ENCODE measurements at places on chromosomes 5 and 9.
A peak's percentile ranks its signal among the peaks of the same experiment; 100 is the strongest.

GRCh38 chr9:133449760-133450159 is 10.0 kb upstream of the CACFD1 start:
- DNase-seq: no peak

- DNase-seq: peak; percentile 77
Measured at GRCh38 chr5:111735583-111736270, 21.3 kb downstream of the NREP start.

DNA sequence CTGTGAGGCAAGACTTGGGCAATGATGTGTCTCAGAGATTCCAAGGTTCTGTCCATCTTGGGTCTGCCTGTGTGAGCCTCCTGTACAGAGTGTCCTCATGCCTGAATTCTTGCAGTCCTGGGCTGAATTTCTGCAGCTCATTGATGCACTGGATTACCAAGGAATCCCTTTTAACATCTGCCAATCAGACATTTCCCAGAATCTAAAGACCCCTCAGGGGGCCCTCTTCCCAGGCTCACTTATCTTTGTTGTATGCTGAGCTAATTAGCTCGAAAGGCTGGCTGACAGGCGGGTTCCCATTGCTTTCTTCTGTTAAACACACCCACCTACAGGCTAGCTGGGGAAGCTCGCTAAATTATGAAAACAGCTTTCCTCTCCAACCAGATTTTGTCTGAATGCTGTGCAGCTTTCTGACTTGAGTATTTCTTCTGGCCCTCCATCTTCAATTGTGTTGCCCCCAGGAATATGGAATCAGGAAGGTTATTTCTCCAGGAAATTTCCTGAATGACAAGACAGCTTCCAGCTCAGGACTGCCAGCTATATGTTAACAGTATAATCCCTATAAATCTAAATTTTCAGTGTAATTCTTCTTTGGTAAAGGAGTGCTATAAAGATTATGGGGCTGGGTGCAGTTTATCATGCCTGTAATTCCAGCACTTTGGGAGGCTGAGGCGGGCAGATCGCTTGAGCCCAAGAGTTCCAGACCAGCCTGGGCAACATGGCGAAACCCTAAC is at the start of gene LIX1:
Gene LIX1, minus strand, starts transcription at position 91 of the 734 bp plus-strand sequence. Its CDS starts 35 bp downstream, at position 56.
- peak; percentile 5 for DNase-seq

DNA sequence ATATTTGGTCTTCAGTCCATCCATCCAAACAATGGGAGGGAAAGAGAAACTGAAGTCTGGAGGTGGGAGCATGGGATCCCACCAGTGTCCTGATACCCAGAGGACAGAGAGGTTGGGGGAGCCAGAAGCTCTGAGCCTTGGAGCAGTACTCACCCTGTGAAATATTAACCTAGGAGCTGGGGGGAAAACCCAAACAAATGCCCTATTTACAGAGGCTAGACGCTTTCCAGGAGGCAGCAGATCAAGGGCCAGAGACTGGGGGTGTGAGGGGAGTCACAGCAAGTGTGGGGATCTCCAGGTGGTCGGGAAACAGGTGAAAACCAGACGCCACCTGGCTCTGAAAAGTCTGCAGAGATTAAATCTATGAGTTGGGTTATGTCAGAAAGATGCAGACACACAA is 6.2 kb downstream of the ZER1 start:
- DNase-seq: no peak

DNA sequence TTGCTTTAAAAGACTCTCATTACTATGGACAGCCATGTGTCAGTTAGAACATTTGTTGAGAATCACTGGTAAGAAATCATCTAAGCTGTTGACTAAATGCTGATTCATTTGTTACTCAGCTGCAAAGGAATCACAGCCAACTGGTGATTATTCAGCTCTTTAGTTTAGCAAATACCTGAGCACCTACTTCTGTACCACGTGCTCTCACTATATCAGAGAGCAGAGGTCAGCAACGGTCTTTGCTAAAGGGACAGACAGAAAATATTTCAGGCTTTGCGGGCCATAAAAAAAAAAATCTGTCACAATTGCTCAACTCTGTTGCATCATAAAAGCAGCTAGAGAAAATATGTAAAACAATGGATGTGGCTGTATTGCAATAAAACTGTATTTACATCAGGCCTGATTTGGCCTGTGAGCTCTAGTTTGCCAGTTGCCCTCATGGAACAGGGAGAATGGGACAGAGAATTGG is 377.6 kb downstream of the DNAH5 start:
- peak; percentile 85 for DNase-seq

Data from GM04504 (cell line).